ENCODE measurements at places on chromosomes 2 and 18. TPM values are rescaled to one million over a fixed set of nuclear protein-coding genes. Genes with fewer than 3 reads are reported as not detected.

DNA sequence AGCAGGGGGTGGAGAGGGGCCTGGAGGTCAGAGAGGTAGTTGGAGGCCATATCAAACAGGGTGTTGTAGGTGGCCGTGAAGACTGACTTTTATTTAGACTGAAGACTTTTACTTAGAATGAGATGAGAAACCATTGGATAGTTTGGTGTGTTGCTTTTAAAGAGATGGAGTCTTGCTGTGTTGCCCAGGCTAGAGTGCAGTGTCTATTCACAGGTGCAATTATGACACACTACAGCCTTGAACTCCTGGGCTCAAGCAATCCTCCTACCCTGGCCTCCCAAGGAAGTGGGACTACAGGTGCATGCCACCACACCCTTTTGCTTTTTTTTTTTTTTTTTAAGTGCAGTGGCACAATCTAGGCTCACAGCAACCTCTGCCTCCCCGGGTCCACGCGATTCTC is 2.5 kb upstream of the LRPPRC start:
- no peak overlapping the region for H3K4me3 ChIP-seq
- peaks cover 18% of the 10 kb centered on the region for H3K4me1 ChIP-seq
- no peak for DNase-seq
- peaks cover 11% of the 10 kb centered on the region for H3K27me3 ChIP-seq

DNA sequence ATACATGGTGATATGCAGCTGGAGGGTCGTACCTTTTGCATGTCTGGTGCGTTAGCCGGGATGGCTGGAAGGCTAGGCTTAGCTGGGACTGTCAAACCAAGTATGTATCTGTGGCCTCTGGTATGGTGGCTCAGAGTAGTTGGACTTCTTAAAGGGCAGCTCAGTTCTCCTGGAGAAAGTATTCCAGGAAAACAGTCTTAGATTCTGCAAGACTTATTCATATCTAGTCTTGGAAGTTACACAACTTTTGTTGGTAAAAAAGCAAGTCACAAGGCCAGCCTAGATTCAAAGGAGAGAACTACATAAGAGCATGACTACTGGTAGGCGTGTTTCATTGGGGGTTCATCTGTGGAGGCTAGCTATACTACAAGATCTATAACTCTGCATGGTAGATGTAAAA is 45.5 kb downstream of the EML4 start:
- peaks cover 7% of the 10 kb centered on the region for H3K4me1 ChIP-seq
- no peak for DNase-seq
- H3K4me3 ChIP-seq, result no peak overlapping the region
- H3K36me3 ChIP-seq, result peaks cover 5% of the 10 kb centered on the region
- H3K27me3 ChIP-seq, result no peaks in the 10 kb centered on the region

- no peak overlapping the region for H3K27ac ChIP-seq
- no peak for DNase-seq
- H3K4me1 ChIP-seq, result no peaks in the 10 kb centered on the region
Measured at GRCh38 chr2:98037206-98037605, 41.5 kb upstream of the TMEM131 start.

GRCh38 chr18:75350512-75350839 is 77.0 kb downstream of the SMIM21 start:
- no peak overlapping the region for H3K27ac ChIP-seq
- H3K36me3 ChIP-seq, result no peaks in the 10 kb centered on the region
- no peak for DNase-seq
- H3K4me3 ChIP-seq, result no peak overlapping the region

- no peaks in the 10 kb centered on the region for H3K36me3 ChIP-seq
- no peaks in the 10 kb centered on the region for H3K4me1 ChIP-seq
- no peak for DNase-seq
- H3K27ac ChIP-seq, result no peak overlapping the region
- H3K4me3 ChIP-seq, result no peak overlapping the region
Measured at GRCh38 chr2:177573120-177573519, 180.5 kb downstream of the AGPS start.

DNA sequence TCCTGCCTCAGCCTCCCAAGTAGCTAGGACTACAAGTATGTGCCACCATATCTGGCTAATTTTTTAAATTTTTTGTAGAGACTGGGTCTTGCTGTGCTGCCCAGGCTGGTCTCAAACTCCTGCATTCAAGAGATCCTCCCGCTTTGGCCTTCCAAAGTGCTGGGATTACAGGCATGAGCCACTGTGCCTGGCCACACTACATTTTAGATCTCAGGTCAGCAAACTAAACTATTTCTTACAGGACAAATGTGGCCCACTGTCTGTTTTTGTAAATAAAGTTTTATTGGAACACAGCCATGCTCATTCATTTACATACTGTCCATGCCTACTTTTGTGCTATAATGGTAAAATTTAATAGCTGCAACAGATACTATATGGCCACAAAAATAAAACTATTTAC is 17.8 kb downstream of the INO80D start:
- no peak overlapping the region for H3K27ac ChIP-seq
- H3K4me3 ChIP-seq, result no peak overlapping the region
- peaks cover 12% of the 10 kb centered on the region for H3K4me1 ChIP-seq
- H3K36me3 ChIP-seq, result no peaks in the 10 kb centered on the region
- no peaks in the 10 kb centered on the region for H3K27me3 ChIP-seq

The UGT1A4 gene
- 6.1 TPM for total RNA-seq

The SPC25 gene
- total RNA-seq, result 77.0 TPM

The ZSWIM2 gene
- not detected for total RNA-seq

The CAPN14 gene
- 0.35 TPM for total RNA-seq

All from Calu3 (cell line).